Stimulated activated CD4-positive, alpha-beta T cell treated with anti-CD3 and anti-CD28 coated beads, Interleukin-1b, Interleukin-23, amount 100 ng/mL, for 1 hour (primary cell): ENCODE measurements at places on chromosomes 3 and 15.

DNA sequence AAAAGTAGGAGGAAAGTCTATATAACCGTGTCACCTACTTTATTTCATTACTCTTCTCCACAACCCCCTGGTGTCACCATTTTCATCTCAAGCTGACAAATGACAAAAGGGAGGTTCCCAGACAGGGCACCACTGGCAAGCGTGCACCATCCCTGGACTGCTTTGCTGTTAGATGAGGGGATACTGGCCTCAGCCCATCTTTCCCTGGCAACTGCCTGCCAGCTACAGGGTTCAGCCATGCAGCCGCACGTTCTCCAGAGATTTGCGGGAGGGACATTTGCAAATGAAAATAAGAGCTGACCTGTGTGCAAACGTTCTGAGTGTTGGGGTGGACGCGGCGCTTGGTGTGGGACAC lies 660 bp downstream of the UROC1 start:
- no peak for DNase-seq

DNA sequence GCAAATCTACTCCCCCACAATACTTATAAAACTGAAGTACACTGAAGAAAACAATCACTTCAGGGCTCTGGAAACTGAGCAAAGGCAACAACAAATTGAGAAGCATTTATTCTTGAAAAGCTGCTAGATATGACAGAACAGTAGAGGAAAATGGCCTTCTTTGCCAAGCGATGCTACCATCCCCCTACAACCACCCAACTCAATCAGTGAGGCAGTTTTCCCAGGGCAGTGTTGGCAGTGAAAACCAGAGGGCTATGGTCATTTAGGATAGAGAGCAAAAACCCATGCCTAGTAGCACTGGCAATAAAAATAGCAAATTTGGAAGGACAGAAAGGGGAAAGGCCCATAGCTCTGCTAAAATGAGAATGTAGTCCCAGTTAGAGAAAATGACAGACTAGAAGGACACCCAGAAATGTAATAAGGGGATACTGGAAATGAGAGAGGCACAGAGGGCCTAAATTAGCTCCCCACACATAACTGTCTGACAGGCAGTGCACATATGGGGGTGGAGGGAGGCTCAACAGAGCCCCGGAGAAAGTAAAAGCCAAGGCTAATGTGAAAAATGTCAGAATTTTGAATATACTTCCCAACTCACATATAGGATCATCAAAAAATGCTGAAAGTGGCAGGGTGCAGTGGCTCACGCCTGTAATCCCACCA lies 143.5 kb downstream of the GSK3B start:
- DNase-seq: no peak

- DNase-seq: no peak
These were observed 454.4 kb downstream of the LPP start for GRCh38 chr3:188608401-188608800.

GRCh38 chr15:64781299-64781698 lies 5.9 kb upstream of the RBPMS2 start:
- no peak for DNase-seq

- DNase-seq: no peak
These were observed 478 bp downstream of the GPR15 start for GRCh38 chr3:98532275-98532637.

DNA sequence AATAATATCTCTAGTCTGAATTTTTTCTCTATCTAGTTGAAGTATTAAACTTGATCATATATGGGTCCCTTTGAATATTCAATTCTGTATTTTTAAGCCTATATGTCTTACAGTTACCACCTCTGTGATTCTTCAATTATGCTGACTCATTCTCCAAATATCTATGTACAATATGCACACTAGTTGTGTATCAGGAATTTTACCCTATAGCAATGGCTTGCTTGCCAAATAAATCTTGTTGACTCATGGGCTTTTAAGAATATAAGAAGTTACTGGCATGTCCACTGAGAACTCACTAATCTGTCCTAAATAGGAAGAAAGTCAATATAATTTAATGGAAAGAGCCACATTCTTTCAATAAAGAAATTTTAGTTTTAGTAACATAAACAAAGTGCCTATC lies 656.3 kb downstream of the RBMS3 start:
- DNase-seq: no peak

DNA sequence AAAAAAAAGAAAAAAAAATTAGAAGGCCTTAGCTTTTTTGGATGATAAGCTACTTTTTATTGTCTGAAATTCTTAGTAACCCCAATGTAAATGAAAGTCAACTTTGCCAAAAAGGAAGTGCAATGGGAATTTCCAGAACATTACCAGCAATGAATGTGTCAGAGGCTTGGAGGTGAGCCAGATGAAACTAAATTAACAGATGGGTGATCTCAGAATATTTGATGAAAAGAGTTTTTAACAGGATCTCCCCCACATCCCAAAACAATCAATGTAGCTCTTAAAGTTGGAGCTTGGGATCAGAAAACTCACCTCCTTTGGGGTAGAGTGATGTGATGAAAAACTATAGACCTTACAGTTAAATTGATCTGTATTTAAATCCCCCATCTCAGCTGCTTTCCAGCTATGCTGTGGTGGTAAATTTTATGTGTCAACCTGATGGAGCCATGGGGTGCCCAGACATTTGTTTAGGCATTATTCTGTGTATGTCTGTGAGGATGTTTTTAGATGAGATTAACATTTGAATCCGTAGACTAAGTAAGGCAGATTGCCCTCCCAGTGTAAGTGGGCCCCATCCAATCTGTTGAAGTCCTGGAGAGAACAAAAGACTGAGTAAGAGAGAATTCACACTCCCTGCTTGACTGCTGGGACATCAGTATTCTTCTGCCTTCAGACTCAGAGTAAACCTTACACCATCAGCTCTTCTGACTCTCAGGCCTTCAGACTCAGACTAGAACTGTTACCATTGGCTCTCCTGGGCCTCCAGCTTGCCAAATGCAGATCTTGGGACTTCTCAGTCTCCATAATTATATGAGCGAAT lies 84.3 kb upstream of the TNFSF10 start:
- DNase-seq: no peak

GRCh38 chr15:68502398-68502901 lies 70.5 kb upstream of the ITGA11 start:
- DNase-seq: no peak
